ENCODE measurements at places on chromosomes 7 and 10.

DNA sequence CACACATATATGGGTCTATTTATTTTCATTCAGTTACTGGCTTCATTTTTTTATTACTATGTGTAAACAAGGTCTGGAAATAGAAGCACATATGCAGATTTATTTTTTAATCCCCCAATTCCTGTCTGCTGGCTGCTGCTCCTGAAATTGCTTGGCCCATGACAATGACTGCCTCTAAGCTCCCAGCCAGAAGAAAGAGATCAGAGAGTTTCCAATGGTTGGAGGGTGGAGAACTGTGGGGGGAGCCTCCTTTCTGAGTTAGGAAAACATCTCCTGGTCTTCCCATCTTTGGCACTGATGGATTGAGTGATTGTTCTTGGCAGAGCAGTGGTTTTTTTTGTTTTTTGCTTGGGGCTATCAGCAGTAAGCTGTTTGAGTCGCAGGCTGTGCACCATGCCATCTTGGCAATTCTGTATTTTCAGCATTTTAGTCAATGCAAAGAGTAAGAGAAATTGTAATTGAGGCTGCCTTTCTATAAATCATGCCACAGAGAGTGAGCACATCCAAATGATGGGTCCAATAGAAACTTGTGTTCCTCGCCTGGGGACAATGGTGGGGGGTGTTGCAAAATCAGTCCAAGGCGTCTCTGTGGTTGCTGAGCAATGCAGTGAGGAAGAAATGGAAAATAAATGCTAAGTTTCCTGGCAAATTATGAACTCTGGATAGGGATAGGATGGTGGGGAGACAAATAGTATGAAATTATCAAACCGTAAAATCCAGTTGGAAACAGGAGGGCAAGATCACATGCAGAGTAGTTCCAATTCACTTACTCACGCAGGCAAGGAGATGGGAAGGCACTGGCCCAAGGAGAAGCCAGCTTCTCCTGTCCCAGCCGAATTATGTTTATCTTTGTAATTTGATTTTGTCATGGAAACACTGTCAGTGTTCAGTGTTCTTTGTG, 382.4 kb downstream of the SORCS3 start:
- no peak for DNase-seq

DNA sequence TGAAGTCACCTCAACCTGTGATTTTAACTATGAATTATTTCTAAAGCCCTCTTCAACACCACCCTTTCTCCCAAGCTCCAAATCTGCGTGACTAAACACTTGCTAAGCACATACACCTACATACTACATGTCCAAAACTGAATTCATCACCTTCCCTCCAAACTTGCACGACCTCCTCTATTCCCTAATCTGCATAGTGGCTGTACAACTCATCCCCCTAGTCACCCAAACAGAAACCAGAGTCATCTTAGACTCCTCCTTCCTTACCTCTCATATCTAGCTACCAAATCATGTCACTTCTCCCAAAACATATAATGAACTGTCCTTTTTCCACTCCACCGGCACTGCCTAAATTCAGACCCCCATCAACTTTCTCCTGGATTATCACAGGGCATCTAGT, 16.2 kb downstream of the ARHGAP21 start:
- DNase-seq, result peak; percentile 33

GRCh38 chr10:30059209-30060107, at the start of gene JCAD:
JCAD (minus strand) TSS chr10:30059586; CDS start chr10:30047812, 11,774 bp downstream.
- DNase-seq, result no peak

DNA sequence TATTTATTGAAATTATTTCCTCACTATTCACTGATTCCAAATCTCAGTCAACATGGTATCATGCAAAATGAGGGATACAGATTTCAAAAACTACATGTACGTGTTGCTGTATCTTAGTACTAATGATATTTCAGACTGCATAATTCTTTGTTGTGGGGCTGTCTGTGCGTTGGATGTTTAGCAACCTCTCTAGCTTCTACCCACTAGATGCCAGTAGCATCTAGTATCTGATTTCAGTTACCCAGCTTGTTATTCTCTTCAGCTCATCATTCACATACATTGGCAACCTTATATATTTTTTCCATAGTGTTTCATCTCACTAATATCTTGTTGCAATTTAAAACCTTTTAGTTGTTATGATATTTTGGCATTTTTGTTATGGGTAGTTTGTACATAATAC, 22.5 kb upstream of the WASL start:
- no peak for DNase-seq

- DNase-seq, result no peak
Measured at GRCh38 chr10:18306031-18306430, 165.8 kb downstream of the CACNB2 start.

- no peak for DNase-seq
Measured at GRCh38 chr7:129845972-129846327, 106.8 kb downstream of the UBE2H start.

GRCh38 chr10:109895095-109895818, 28.1 kb downstream of the XPNPEP1 start:
- DNase-seq, result no peak

- DNase-seq, result no peak
Measured at GRCh38 chr10:121841862-121842261, 86.0 kb downstream of the ATE1 start.

- DNase-seq, result no peak
Measured at GRCh38 chr7:157690058-157690832, 353.4 kb downstream of the DNAJB6 start.

DNA sequence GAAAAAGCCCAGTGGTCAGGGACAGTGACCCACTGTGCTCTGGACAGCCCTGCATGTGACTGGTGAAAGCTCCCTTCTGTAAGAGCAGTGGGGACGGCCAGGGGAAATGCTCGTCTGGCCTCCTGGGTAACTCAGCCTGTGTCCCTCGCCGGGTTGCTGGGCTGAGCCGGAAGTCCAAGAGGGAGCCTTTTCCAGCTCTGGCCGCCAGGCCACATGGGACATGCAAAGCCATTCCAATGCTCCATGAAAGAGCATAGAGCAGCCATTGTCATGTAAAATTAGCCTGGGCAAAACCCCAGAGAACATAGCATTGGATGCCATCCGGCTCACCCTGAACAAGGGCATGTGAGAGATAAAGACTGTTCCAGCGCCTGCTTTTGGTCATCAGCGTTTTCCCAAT, 64.9 kb upstream of the ADRB1 start:
- no peak for DNase-seq

- no peak for DNase-seq
Measured at GRCh38 chr7:77760809-77761453, 37.3 kb downstream of the TMEM60 start.

GRCh38 chr7:141207661-141208060, 133.8 kb downstream of the TMEM178B start:
- DNase-seq, result no peak

- DNase-seq, result no peak
Measured at GRCh38 chr10:75935240-75935639, 503.8 kb downstream of the LRMDA start.

GRCh38 chr7:25624833-25625232, 396.5 kb upstream of the NPVF start:
- DNase-seq, result no peak

- DNase-seq, result no peak
Measured at GRCh38 chr7:19011212-19011611, 106.2 kb downstream of the TWIST1 start.

DNA sequence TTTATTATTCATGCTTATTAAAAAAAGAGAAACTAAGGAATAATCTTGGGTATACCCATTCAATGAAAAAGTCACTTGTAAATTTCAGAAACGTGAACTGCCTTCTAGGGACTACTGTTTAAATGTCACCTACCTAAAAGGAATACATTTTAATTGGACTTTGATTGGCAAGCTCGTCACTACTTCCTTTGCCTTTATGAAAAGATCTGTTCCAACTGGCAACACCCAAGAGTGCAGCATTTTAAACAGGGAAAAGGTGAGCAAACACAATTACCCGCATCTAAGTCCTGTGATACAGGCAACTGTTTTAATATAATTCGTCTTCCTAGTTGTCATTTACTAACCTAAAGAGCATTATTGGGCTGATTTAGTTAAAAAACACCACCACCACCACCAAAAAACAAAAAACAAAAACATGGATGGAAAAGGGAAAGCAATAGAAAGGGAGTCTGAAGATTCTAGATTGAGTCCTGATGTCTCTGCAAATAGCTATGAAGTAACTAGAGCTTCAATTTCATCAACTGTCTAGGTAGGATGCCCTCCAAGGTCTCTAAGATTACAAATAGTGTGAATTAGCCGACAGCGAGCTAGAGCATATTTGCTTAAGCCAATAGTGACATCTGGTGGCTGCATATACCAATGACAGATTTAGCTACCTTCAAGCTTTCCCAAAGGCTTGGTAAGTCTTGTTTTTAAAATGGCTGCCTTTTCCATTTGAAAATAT, 33.8 kb upstream of the ICA1 start:
- DNase-seq, result peak; percentile 67

DNA sequence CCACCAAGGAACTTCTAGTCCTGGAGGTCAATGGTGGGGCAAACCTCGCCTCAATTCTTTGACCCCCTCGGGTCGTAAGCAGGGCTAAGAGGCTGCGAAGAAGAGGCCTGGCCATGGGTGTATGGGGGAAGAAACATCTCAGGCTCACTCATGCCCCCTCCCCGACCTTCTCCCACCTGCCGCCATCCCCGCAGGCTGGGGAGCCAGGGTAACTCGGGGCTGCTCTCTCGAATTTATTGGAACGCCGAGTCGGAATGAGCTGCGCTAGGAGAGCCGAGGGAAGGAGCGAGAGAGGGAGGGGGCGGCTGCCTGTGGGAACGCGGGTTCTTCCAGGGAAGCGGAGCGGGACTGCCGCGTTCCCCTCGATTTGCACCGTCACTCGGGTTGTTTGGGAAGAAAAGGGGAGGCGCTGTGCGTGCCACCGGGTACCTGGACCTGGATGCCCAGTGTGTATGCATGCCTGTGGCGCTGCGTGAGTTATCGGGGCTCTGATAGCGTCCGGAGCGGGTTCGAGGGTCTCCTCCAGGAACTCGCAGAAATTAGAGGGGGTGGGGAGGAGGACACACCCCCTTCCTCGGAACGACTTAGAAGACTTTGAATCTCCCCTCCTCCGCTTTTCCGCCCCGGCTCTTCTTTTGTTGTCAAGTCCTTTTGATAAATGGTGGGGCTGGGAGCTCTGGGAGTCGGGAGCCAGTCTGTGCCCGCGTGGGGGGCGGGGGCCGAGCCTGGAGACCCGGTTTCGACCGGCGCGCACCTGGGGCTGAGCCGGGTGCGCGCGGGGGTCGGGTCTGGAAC, 1.8 kb upstream of the ZNF503 start:
- no peak for DNase-seq

- no peak for DNase-seq
Measured at GRCh38 chr10:27251554-27251953, 11.0 kb upstream of the ACBD5 start.

GRCh38 chr7:134798155-134798554, 18.7 kb downstream of the CALD1 start:
- DNase-seq, result no peak

- DNase-seq, result no peak
Measured at GRCh38 chr7:133606991-133607390, 354.1 kb downstream of the EXOC4 start.
